Kidney epithelial cell (primary cell): ENCODE measurements at places on chromosomes 5 and 9. TPM values are rescaled to one million over a fixed set of nuclear protein-coding genes. Genes with fewer than 3 reads are reported as not detected.

GRCh38 chr5:43693411-43693810 is 90.4 kb downstream of the NNT start:
- no peak for DNase-seq

DNA sequence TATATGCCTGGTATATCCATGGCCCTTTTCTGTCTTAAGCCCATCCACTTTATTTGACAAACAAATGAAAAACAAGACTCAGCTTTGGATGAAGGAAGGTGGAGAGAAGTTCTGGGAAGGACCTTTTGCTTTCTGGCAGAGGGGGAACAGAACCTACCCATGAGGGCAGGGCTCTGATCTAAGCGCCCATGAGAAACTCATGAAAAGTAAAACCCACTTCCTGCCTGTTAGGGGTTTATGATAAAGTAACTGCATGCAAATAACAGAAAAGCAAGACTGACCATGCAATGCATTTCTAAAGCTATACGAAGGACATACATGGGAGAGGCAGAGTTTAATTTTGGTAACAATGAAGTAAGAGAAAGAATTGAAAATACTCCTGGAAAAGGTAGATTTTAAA is 181.9 kb upstream of the ADRA1B start:
- no peak for DNase-seq

- no peak for DNase-seq
These were observed 120.9 kb downstream of the WNK2 start for GRCh38 chr9:93304574-93305496.

Gene ENTPD8
- total RNA-seq, result not detected in 2 replicates

DNA sequence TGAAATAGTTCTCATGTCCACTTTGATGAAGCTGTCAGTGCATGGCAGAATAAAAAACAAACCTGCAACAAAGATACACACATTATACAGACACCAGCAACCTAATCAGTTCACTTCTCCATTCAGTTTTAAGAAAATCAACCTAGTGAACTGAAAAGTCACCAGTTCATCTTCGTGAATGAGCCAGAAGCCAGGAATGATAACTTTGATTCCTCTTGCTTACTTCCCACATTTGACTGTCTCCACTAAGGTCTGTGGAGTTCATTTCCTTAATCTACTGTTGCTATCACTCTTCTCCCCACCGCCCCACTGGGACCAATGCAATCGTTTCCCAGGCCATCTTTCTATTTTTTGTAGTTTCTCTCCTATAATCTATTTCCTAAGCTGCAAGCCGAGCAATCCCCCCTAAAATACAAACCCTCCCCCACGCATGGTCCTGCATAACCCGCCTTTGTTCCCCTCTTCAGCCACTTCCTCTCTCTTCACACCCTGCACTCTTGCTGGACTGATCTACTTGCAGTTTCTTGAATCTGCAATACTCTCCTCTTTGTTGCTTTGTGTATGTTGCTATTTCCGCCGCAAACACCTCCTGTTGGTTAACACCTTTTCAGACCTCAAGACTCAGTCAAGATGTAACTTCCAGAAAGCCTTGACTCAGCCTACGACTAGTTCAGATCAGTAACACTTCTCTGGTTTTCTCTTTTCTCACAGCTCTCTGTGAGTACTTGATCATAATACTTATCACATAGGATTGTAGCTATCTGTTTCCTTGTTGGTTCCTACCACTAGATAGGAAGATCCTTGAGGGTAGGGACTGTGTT is 16.6 kb downstream of the STOM start:
- no peak for DNase-seq
